ENCODE measurements at places on chromosomes 1 and 21.

DNA sequence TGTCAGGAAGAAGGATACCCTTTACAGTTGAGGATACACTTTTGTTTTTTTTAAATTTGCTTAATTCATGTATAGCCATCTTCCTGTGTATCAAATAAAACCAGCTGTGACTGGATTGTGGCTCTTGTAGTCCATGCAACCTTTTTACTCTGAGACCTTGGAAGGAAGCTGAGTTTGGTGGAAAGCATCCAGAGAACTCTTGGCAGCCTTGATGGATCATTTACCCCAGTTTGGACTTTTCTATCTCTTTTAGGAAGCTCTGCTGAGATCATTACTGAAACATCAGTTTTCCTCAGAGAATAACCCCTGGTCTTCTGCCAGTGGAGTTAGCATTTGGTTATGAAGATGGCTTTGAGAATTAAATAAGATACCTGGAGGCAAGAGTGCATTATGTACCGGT lies 21.2 kb upstream of the APOBEC4 start:
- DNase-seq = no peak

GRCh38 chr1:154218545-154218944 lies 2.2 kb upstream of the UBAP2L start:
- no peak for DNase-seq

- DNase-seq = no peak
Measured at GRCh38 chr1:31101147-31101502, 35.6 kb upstream of the PUM1 start.

- no peak for DNase-seq
Measured at GRCh38 chr1:163361123-163361934, 39.6 kb downstream of the NUF2 start.

GRCh38 chr1:63593886-63594605 lies 835 bp downstream of the PGM1 start:
- peak; percentile 82 for DNase-seq

DNA sequence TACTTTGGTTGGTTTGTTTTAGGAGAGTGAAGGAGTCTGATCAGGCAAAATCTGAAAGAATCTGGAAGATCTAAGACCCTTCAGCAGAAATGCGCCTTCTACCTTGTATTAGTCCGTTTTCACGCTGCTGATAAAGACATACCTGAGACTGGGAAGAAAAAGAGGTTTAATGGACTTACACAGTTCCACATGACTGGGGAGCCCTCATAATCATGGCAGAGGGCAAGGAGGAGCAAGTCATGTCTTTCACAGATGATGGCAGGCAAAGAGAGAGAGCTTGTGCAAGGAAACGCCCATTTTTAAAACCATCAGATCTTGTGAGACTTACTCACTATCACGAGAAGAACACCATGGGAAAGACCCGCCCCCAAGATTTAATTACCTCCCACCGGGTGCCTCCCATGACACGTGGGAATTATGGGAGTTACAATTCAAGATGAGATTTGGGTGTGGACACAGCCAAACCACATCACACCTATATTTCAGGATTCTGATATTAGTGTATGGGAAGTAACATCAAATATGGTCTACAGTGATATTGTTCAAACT lies 99.3 kb downstream of the GLUL start:
- no peak for DNase-seq

DNA sequence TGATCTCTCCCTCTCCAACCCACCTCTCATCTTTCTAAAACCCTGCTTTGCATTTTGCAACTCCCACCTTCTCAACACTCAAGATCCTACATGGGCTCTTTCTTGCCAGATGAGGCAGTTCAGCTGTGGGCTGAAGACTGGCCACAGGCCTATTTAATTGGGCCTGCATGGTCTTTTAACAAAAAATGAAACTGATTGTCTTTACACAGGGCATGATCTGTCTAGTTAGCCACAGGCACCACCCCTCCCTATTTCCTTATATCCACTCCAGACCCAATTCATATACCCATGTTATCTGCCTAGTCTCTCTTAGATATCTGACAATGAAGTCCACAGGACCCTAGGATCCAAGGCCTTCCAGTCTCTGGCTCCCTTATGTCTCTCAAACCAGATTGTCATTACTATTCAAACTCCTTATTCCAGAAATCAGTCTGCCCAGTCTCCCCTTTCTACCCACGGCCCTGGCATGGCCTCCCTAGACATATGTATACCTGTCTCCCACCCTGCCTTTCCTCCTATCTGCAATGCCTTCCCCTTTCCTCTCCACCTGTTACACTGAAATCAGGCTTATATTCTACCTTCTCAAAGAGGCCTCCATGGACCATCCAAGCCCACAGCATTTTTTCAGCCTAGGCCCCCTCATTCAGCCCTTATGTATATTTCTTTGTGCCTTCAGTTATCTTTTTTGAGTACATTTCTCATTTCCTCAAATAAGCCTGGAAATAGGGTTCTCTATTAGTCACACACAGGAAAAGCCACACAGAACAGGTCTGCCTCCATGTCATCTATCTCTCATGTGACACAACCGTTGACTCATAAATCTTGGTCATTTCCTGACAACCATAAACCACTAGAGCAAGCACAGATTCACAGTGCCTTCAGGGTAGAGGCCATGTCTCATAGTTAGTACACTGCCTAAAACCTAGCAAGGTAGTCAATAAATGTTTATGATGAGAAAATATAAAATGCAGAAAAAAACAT lies 39.0 kb downstream of the LPAR3 start:
- peak; percentile 97 for DNase-seq

GRCh38 chr1:68185743-68186142 lies 46.6 kb downstream of the WLS start:
- DNase-seq = no peak

All from inflammatory macrophage treated with lipopolysaccharide for 4 hours (primary cell).